ENCODE measurements at places on chromosomes 5 and 9. TPM values are rescaled to one million over a fixed set of nuclear protein-coding genes. Genes with fewer than 3 reads are reported as not detected.

DNA sequence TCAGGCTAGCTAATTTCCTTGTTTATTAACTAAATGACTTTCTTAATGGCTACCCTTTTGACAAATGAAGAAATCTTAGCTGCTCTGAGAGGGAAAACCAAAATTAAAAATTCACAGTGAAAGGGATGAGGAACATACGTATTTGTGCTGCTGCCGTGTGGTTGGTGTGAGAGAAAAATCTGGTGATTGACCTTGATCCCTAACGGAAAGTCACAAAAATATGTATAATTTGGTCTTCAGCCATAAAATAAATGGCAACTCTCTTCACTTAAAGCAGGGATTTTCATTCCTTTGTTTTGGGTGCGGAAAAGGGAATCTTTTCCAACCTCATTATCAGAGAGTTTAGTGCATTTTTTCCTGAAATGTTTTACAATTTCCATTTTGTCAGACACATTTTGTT is 40.4 kb downstream of the PAM start:
- no peaks in the 10 kb centered on the region for H3K36me3 ChIP-seq
- peaks cover 48% of the 10 kb centered on the region for H3K4me1 ChIP-seq
- DNase-seq, result no peak
- no peak overlapping the region for H3K27ac ChIP-seq
- H3K4me3 ChIP-seq, result no peak overlapping the region

DNA sequence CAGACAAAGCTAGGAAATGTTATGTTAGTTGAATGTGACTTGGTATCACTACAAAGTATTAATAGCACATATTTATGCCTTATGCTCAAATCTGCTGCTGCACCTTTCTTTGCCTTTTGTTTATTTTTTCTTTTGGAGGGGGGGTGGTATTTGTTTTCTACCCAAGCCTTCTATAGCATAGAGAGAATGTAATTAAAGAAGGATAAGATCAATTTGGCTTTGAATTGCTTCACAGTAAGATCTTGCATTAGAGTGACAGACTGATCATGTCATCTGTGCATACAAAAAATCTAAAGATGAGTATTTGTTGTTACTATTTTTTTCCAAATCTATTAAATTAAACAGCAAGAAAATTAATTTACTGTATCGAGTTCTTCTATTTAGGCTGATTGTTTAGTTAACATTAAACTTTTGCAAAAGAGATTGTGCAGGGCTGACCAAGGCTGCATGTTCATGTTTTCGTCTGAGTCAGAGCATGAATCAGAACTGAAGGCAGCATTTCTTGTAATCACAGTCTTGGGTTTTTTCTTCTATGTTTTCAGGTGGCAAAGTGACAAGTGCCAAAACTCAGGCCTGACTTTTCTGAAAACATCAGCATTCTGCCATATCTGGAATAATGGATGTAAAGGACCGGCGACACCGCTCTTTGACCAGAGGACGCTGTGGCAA is 1007.1 kb upstream of the WWC1 start:
- H3K27ac ChIP-seq, result no peak overlapping the region
- H3K36me3 ChIP-seq, result no peaks in the 10 kb centered on the region
- no peak for DNase-seq
- H3K4me3 ChIP-seq, result no peak overlapping the region
- H3K27me3 ChIP-seq, result no peaks in the 10 kb centered on the region

- no peak for DNase-seq
- H3K27ac ChIP-seq, result no peak overlapping the region
- no peak overlapping the region for H3K4me3 ChIP-seq
- H3K36me3 ChIP-seq, result no peaks in the 10 kb centered on the region
- H3K4me1 ChIP-seq, result no peaks in the 10 kb centered on the region
- H3K27me3 ChIP-seq, result no peaks in the 10 kb centered on the region
These were observed 75.1 kb downstream of the PTTG1 start for GRCh38 chr5:160496784-160497183.

DNA sequence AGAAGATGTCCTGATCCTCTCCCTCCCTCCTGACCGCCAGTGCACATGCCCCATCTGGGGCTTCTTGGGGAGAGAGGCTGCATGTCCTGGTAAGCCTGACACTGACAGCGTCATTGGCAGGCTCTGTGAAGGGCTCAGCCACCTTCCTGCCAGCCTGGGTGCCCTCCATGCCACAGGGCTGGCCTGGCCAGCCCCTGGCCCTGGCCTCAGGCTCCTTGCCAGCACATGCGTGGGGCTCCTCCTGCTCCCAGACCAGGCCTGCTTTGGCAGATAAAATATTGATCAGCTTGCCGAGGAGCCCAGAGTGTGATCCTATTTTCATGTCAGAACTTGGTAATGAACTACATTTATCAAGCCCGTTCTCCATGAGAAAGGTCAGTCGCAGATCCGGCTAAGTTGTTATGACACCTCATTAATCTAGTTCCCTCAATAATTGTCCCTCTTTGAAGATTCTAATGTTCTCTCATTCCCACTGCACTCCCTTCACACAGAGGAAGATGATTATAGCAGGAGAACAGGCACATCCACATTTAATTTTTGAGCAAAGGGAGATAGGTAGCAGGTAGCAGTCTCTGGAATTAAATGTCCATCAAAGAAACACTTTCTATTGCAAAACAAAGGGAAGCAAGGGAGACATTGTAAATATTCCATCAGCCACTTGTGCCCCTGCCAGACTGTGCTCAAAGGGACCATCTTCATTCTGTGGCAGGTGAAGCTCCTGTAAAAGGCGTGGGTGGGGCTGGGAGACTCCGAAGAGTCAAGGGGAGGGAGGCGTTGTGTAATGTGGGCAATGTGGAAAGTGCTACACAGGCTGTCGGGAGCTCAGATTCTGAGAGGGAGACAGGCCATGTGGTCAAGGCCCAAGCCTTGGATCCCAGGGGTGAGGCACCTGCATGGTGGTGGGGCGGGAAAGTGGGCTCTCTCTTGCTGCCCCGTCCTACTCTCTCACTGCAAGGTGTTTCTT is 272.0 kb downstream of the HSPA4 start:
- peak; percentile 34 for DNase-seq
- H3K27me3 ChIP-seq, result no peaks in the 10 kb centered on the region
- H3K4me1 ChIP-seq, result peaks cover 13% of the 10 kb centered on the region
- H3K36me3 ChIP-seq, result no peaks in the 10 kb centered on the region
- H3K27ac ChIP-seq, result no peak overlapping the region
- H3K4me3 ChIP-seq, result no peak overlapping the region

- no peaks in the 10 kb centered on the region for H3K36me3 ChIP-seq
- no peak overlapping the region for H3K27ac ChIP-seq
- H3K4me1 ChIP-seq, result no peaks in the 10 kb centered on the region
These were observed 300.0 kb downstream of the ZSWIM6 start for GRCh38 chr5:61632064-61632463.

DNA sequence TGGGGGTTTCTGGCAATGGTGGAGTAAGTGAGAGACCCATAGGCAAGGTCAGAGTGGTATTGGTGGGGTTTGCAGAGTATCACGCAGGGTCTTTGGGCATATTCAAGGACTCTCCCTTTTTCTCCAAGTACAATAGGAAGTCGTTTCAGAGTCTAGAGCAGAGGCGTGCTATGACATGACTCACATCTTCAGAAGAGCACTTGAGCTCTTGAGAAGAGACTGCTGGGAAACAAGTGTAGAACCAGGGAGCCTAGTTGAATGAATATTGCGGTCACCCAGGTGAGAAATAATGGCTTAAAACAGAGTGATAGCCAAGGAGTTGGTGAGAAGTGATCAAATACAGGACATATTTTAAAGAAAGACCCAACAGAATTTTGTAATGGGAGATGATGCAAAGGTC is 813.4 kb downstream of the TLE1 start:
- H3K4me3 ChIP-seq, result no peak overlapping the region
- no peak for DNase-seq
- no peaks in the 10 kb centered on the region for H3K4me1 ChIP-seq
- H3K27me3 ChIP-seq, result no peaks in the 10 kb centered on the region

DNA sequence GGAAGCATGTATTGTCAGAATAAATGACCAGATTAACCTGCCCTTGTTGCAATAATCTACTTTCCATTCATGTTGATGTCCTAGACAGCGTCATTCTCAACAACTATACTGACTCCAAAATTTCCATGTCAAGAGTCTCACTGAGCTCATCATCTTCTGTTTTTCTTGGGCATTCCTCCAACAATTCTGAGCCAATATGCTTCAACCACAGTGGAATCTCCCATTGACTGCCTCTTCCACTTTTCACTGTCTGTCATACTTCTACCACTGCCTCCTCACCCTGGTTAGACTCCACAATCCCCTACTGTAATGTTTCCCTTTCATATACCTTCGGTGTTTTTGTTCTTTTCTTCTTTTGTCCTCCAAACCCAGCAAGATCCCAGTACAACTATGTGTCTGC is 162.8 kb downstream of the TLE1 start:
- H3K27me3 ChIP-seq, result no peaks in the 10 kb centered on the region
- DNase-seq, result no peak
- H3K27ac ChIP-seq, result no peak overlapping the region
- no peaks in the 10 kb centered on the region for H3K4me1 ChIP-seq
- H3K4me3 ChIP-seq, result no peak overlapping the region
- H3K36me3 ChIP-seq, result no peaks in the 10 kb centered on the region

- no peak overlapping the region for H3K27ac ChIP-seq
- DNase-seq, result no peak
- no peaks in the 10 kb centered on the region for H3K36me3 ChIP-seq
- H3K4me3 ChIP-seq, result no peak overlapping the region
- no peaks in the 10 kb centered on the region for H3K27me3 ChIP-seq
These were observed 42.4 kb downstream of the HOMER1 start for GRCh38 chr5:79471556-79471955.

DNA sequence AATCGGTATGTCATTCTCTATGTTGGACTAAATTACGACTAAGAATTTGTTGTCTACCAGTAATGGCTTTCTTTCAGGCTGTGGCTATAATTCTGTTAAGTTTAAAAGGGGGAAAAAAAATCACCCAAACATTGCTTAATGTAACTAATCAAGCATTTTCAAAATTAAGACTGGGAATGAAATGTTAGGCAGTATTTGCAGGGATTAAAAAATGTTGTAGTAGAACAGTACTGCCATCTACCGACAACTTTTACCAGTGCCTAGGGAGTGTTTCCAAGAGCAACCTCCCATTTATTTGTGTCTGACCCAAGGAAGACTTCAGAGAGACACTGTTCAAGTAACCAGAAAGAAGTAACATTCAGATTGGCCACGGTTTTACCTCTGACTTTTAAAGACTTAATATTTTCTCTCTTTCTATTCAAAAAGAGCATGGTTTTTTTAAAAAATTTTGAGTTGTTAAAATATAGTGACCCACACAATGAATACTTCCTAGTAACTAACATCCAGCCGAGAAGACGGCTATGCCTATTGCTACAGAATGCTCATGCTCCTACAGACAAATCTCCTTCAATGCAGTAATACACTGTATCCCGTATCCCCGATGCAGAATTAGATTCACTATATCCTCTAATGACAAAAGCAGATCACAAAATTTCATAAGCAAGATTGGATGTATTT is 92.4 kb downstream of the ARL15 start:
- no peak overlapping the region for H3K4me3 ChIP-seq
- H3K36me3 ChIP-seq, result no peaks in the 10 kb centered on the region
- H3K27ac ChIP-seq, result no peak overlapping the region
- H3K4me1 ChIP-seq, result no peaks in the 10 kb centered on the region

GRCh38 chr9:14186096-14186495 is 127.8 kb downstream of the NFIB start:
- H3K27ac ChIP-seq, result no peak overlapping the region
- H3K4me3 ChIP-seq, result no peak overlapping the region
- peaks cover 12% of the 10 kb centered on the region for H3K4me1 ChIP-seq
- DNase-seq, result no peak

DNA sequence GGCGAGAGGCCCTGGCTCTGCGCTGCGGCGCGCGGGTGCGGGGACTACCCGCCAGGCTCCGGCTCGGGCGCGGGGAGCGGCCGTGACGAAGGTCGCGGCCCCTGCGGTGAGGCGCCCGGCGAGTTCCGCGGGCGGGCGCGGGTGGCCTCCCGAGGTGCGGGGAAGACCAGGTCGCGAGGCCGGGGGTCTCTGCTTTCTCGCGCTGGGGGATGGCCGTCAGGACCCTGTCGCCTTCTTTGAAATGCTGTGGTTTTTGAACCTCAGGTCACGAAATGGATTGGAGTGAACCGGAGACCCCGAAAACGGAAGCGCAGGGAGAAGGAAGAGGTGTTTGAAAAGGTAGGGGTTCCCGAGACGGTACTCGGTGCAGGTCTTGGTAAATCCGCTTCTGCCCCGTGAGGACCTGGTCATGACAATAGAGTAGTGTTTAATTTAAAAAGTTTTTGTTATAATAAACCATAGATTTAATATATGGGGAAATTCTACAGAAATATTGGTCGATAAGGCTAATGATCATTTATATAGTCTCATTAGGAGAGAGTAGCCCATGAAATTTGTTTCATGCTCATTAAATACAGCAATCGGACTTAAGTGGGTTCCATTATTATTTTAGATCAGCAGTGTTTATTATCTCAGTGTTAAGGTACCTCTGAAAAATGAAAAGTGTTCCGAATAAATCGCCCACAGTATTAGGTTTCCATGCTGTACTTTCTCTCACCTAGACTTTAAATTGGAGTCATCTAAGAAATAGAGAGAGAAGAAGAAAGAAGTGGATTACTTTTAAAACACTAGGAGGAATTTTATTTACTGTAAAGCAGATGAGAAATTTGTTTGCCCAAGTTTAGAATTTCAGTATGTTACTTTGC is 279.0 kb downstream of the AOPEP start:
- DNase-seq, result no peak
- no peaks in the 10 kb centered on the region for H3K4me1 ChIP-seq
- peak overlapping the region; percentile 96 for H3K27ac ChIP-seq
- H3K27me3 ChIP-seq, result no peaks in the 10 kb centered on the region
- H3K4me3 ChIP-seq, result peak overlapping the region; percentile 42

NEK6 gene
- total RNA-seq, result 71.4 TPM

AGGF1 gene
- total RNA-seq, result 10.8 TPM

DAB2 gene
- total RNA-seq, result 32.8 TPM

OR2S2 gene
- not detected for total RNA-seq

OR1J2 gene
- total RNA-seq, result not detected

All from right lobe of liver (tissue), 6 donors.